ENCODE measurements at places on chromosomes 5 and 9.

DNA sequence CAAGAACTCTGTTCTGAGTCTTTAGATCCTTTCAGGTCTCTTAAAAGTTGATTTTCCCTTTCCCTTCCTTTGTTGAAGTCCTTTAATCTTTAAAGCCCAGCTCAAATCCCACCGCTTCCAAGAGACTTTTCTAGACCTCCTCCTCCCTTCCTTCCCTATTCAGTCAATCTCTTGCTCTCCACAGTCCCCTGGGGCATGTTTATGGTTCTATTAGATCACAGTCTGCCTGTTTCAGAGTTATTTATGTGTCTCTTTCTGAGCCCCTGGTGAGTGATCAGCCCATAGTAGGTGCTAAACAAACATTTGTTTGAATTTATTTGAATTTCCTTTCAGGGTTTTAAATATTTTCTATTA lies 7.2 kb upstream of the ARSI start:
- no peak for DNase-seq

GRCh38 chr5:113047733-113048652 lies 71.4 kb downstream of the DCP2 start:
- no peak for DNase-seq

- DNase-seq: no peak
Observed at GRCh38 chr5:167843881-167844572, 447.4 kb upstream of the WWC1 start.

DNA sequence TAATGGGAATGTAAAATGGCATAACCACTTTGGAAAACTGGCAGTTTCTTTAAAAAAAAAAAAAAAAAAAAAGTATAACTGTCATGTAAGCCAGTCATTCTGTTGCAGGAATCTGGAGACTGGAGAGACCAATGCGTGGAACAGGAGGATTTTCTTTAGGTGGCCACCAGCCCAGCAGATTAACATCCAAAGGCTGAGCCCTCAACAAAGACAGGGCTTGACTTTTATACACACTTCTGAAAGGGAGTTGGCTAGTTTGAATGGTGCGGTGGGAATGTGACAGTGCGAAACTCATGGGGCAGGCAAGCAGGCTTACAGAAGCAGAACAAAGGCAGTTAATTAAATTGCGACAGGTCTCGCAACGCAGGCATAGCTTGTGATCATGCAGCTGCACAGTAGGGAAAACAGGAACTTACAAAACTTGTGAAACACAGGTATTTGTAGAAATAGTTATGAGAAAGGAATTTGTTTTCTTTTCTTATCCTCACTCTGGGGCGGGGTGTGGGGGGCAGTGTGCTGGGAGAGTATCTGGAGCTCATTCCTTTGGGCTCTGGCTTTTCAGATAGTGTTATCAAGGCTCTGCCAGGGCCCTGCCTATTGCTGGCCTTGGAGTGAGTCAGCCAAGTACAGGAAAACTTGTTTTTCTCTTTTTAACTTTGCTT lies 12.0 kb downstream of the UIMC1 start:
- no peak for DNase-seq

- no peak for DNase-seq
Observed at GRCh38 chr5:36600917-36601527, 5.4 kb upstream of the SLC1A3 start.
